Suppressor macrophage treated with lipopolysaccharide for 1 hour (primary cell): ENCODE measurements at places on chromosomes 1 and 21.

DNA sequence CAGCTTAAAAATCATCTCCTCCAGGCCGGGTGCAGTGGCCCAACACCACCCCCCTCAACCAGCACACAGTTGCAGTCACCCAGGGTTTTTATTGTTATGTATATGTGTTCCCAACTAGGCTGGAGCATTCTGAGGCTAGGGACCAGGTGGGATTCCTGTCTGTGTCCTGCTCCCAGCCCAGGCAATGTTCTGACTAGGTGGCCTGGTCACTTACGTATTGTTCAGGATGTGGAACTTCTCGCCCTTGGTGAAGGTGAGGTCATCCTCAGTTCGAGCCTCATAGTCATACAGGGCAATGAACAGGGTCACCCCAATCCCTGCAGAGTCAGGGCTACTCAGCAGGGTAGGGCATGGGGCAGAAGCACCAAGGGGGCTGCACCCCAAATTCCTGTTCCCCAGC lies 12.2 kb downstream of the FGR start:
- DNase-seq, result peak; percentile 73

GRCh38 chr1:89527750-89528381 lies 3.2 kb downstream of the LRRC8B start:
- DNase-seq, result no peak

DNA sequence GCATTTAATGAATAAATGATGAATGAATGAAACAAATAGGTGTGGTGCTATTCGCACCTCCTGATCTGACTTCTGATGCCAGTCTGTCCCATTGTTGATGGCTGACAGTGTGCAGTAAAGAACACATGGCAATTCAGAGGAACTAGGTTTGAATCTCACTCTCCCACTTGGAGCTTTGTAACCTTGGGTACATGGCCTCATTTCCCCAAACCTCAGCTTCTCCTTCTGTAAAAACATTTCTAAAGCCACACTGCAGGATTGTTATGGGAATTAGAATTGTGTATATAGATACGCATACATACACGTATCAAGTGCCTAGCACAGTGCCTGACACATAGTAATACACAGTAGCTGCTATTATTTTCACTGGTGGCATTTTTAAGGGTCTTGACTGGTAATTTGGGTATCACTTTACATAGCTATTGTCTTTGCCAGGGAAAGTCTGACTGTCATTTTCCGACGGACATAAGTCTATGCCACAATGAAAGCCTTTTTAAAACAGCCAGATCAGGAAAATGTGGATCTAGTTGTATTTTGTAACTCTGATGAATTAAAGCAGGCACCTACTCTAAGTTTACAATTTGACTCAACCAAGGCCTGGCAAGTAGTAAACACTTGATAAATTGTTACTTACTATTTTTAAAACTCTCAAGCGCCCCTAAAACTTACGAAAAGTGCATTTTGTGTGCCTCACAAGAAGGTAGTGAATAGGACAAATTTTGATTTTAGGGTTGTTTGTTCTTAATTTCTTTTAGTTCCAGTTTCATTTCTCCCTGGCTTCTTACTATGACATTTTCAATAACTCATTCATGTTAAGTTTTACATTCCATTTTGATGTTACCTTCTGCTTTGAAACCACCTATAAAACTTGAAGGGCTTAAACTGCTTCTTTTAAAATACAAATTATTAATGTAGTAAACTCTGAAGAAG lies 164.4 kb downstream of the SDCCAG8 start:
- DNase-seq, result peak; percentile 58

GRCh38 chr21:46667741-46668380 lies 32.4 kb downstream of the PRMT2 start:
- DNase-seq, result peak; percentile 50

GRCh38 chr1:118136187-118136941 lies 48.7 kb downstream of the SPAG17 start:
- peak; percentile 75 for DNase-seq

- DNase-seq, result peak; percentile 6
These were observed 42.2 kb downstream of the GIPC2 start for GRCh38 chr1:78088015-78088414.

DNA sequence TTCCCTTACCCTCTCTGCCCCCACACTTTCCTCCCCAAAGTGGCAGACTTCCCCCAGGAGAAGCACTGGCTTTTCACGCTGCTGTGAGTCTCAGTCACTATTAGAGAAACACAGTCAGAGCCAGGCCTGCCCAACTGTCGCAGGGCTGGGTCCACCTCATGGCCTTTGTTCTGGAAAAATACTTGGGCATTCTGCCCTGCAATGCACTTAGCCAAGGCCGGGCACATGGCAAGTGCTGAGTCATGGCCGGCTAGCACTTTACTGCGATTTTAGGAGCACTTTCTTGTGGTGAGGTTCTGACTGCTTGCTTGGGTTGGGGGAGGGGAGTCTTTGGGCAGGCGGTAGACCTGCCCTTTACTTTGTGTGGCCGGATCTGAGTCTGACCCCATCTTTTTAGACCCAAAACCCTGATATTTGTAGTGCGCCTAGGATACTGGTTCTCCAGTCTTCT lies 7.7 kb downstream of the EPHX1 start:
- DNase-seq, result peak; percentile 67

GRCh38 chr1:119380304-119380703 lies 11.7 kb downstream of the HAO2 start:
- no peak for DNase-seq

DNA sequence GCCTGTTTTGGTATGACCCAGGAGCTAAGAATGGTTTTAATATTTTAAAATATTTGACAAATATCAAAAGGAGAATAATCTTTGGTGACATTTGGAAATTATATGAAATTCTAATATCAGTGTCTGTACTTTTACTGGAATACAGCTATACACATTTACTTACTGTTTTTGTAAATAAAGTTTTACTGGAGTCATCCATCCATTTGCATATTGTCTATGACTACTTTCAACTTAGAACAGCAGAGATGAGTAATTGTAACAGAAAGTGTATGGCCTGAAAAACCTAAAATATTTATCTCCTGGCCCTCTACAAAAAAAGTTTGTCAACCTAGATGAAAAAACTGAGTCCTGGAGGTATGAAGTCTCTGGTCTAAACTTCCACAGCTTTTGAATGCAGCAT lies 5.8 kb upstream of the MAP3K7CL start:
- DNase-seq, result no peak

- no peak for DNase-seq
These were observed 1.3 kb downstream of the RTCA start for GRCh38 chr1:100267284-100267683.

GRCh38 chr1:248009681-248010080 lies 3.8 kb upstream of the OR2L5 start:
- DNase-seq, result no peak

DNA sequence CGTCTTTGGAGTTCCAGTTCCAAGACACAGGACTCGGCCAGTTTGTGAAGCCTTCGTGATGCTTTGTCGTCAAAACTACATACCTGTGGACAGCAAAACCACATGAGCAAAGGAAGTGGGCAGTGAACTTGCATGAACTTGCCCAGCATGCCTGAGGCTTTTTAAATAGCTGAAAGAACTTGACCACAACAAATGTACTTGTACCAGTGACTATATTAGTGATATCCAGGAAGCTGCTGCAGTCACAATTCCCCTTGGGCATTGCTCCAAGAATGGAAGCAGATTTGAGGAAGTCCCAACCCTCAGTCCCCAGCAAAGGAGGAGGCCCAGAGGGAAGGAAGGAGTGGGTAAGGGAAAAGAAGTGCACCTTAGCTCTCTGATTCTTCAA lies 2.6 kb downstream of the FUCA1 start:
- peak; percentile 73 for DNase-seq

- peak; percentile 33 for DNase-seq
These were observed 766 bp downstream of the AGO4 start for GRCh38 chr1:35808450-35809113.

DNA sequence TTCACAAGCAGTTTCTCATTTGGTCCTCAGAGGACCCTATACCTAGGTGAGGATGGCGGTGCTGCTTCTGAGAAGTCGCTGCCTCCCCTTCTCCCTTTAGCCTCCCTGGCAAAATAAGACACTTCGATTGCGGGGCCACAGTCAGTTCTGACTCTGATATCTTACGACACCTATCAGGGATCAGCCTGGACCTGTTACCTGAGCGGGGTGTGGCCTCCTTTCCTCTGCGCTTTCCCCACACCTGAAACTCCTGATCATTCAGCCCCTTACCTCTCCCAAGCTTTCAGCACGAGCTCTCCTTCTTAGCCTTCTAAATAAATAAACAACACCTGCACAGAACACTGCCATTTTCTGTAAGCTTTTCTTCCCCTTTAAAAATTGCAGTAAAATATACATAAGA lies 24.6 kb upstream of the GPR137B start:
- no peak for DNase-seq

- peak; percentile 92 for DNase-seq
These were observed 559 bp upstream of the AGRN start for GRCh38 chr1:1019122-1019999.

DNA sequence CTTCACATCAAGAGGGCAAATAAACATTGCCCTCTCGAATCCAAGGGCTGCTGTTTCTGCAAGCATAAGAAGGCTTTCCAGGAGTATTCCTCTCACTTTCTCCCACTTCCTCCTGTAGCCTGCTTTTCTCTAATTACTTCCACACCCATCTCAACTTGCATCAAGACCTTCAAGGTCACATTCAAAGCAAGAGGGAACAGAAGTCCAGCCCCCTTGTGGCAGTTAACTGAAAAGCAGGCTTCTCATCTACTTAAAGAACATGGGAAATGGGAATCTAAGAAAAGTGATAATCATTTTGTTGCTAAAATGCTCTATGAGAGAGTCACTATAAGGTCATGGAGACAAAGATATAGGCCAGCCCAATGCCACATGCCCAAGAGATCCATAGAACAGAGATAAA lies 874.4 kb downstream of the KCNT2 start:
- no peak for DNase-seq

DNA sequence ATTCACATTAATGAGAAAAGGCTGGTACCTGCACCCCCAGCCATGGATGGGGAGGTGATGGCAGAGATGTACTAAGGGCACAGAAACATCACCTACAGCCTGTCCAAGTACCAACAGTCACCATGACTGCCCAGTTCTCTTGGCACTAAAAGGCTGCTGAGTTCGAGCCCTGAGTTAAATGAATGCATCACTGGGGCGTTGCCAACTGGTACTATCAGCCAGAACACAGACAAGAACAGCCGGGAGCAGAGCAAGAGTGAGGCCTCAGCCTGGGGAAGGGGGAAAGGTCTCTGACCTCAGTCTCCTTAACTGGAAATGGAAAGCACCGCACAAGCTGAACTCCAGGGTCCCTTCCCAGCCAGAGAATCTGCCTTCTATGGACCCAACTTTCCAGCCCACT lies 60.5 kb downstream of the GLIS1 start:
- no peak for DNase-seq

DNA sequence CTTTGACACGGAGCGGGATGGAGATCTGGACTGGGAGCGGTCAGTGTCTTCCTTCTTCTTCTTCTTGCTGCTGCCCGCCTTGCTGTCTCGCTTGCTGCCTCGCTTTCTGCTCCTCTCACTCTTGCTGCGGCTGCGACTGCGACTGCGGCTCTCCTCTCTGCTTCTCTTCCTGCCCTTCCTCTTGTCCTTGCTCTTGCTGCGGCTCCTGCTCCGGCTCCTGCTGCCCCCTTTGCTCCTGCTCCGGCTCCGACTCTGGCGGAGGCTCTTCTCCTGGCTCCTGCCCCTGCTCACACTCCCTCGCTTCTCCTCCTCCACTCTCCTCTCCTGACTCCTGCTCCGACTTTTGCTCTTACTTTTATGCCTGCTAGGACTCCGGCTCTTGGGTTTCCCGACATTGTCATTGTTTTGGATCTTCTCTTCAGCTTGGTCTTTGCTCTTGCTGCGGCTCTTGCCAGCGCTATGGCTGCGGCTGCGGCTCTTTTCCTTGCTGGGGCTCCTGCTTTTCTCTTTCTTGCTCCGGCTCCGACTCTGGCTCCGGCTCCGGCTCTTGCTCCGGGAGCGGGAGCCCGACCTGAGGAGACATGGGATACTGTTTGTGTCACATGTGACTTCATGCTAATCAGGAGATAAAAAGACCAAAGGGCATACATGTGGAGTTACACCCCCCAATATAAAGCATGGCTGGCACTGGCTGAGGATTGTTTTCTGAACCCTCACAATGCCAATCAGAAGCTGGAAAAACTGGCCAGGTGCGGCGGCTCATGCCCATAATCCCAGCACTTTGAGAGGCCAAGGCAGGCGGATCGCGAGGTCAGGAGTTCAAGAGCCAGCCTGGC lies 25.2 kb upstream of the TMEM200B start:
- DNase-seq, result no peak

- no peak for DNase-seq
These were observed 3.5 kb upstream of the ZSCAN20 start for GRCh38 chr1:33468967-33469366.

GRCh38 chr1:92478393-92478792 lies 8.3 kb downstream of the GFI1 start:
- no peak for DNase-seq

DNA sequence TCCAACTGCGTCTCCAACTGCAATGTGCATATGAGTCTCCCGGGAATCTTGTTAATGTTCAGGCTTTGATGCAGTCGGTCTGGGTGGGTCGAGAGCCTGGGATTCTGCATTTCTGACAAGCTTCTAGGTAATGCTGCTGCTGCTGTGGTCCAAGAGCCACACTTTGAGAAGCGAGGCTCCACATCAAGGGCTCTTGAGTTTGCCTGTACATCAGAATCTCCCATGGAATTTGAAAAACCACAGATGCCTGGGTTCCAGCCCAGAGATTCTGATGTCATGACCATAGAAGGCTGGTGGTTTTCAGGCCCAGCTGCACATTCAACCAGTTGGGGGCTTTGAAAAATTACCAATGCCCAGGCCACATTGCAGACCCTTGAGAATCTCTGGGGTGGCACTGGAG lies 93.9 kb upstream of the TARDBP start:
- no peak for DNase-seq

GRCh38 chr1:168726281-168726680 lies 2.7 kb downstream of the DPT start:
- no peak for DNase-seq

GRCh38 chr21:46226146-46226545 lies 2.4 kb downstream of the LSS start:
- DNase-seq, result peak; percentile 50

GRCh38 chr1:61836649-61837048 lies 94.4 kb downstream of the PATJ start:
- no peak for DNase-seq

DNA sequence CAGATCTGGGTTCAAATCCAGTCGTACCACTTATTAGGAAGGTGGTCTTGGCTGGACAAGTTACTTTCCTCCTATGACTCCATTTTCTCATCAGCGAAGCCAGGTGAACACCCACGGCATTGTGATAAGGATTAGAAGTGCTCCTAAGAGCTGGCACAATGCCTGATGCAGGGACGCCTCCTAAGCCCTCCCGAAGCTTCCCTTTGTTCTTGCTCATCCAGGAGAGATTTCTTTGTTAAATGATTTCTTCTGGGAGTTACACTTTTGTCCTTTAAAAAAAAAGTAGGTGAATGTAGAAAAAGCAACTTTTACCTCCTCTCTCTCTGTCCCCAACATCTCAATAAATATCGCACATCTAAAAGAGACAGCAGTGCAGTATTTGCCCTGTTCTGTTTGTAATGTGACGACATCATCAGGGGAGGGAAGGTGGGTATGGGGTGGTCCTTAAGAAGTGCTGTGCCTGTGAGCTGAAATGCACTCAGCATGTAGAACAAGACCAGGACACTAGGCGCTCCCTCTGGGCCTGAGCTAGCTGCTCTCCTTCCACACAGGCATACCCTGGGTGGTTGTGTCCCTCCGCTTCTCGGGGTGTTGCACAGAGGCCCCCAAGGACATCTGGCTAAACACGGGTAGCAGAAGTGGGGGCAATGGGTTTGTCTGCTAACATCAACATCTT lies 43.9 kb downstream of the SUSD4 start:
- no peak for DNase-seq
